ENCODE measurements at places on chromosomes 3 and 15.

- no peak for DNase-seq
These were observed 1.4 kb downstream of the CEMIP start for GRCh38 chr15:80780416-80781221.

DNA sequence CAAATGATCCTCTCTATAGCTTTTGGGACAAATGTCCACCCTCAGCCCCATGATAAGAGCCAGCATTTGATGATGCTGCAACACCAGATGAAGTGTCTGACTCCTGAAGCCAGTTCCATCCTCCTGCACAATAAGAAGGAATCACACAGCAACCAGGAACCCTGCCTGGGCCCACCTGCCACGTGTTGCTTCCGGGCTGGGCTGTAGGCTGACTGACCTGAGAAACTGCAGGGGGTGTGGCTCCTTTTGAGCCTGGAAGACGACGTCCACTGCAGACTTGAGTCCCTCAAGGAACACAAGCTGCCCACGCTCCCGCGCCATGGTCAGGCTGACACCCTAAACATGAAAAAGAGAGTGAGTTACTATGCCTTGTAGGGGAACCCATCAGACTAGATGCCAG, 9.4 kb downstream of the ELP6 start:
- DNase-seq, result no peak

- no peak for DNase-seq
These were observed 39.7 kb downstream of the CYP11A1 start for GRCh38 chr15:74327756-74328155.

GRCh38 chr15:61684749-61685467, 375.3 kb downstream of the VPS13C start:
- DNase-seq, result no peak

DNA sequence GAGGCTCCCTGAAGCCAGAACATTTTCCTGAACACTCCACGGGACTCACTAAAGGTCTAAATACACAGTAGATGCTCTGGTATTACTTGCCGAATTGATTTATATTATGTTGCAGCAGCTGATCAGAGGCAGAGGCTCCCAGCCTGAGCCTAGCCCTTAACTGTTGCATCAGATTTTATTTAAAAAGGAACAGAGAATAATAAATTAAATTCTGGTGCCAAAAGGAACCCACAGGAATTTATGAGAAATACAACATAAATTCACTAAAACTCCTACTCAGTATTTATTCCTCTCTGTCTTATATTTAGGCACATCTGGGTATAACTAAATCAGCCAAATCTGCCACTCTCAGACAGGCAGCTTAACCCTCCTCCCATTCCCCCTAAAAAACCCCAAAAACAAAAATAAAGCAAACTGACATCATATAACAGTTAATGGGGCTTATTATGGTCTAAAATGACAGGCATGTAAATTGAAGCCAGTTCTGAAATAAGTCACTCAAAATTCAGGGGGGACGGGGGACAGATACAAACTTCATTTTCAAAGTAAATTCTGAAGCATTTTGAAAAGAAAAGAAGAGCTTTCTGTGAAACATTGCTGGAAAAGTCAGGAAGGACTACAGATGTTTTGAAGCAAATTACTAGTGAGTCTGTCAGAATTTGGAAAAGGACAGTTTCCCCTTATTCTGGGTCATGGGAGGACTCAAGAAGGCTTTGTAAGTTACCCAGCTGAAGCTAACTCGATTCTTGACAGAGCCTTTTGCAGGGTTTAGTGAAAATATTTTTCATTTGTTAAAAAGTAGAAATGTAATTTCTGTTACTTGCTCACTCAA, 53.8 kb upstream of the CORO2B start:
- DNase-seq, result no peak

GRCh38 chr15:65908876-65909275, 39.6 kb downstream of the RAB11A start:
- DNase-seq, result no peak

DNA sequence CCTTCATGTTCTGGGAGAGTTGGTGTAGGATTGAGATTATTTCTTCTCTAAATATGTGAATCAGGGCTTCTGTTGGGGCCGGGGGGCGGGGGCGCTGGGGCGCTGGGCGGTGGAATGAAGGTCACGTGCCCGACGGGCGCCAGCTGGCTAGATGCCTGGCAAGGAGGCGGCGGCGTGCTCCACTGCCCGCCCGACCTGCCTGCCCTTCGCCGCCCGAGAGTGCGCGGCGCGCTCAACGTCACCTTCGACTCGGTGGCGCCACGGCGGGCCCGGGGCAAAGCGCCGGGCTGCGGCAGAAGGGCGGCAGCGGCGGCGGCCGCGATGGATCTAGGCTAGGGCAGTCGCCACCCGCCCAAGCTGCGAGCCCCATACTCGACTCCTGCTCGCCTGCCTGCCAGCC, 47.0 kb upstream of the LHFPL4 start:
- DNase-seq, result no peak

DNA sequence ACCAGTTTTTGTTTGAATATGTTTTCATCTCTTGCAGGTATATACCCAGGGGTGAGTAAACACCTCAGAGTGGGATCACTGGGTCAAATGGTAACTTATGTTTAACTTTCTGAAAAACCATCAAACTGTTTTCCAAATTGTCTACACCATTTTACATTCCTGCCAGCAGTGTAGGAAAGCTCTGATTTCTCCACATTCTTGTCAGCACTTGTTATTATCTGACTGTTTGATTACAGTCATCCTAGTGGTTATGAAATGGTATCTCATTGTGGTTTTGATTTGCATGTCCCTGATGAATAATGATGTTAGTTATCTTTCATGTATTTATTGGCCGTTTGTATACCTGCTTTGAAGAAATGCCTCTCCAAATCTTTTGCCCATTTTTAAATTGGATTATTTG, 13.8 kb downstream of the FSD2 start:
- no peak for DNase-seq

GRCh38 chr3:61031503-61031902, 219.7 kb downstream of the FHIT start:
- DNase-seq, result no peak

- DNase-seq, result no peak
These were observed 366.5 kb downstream of the LRRC3B start for GRCh38 chr3:26989037-26989436.

GRCh38 chr15:31477851-31478701, 151.4 kb downstream of the KLF13 start:
- no peak for DNase-seq

DNA sequence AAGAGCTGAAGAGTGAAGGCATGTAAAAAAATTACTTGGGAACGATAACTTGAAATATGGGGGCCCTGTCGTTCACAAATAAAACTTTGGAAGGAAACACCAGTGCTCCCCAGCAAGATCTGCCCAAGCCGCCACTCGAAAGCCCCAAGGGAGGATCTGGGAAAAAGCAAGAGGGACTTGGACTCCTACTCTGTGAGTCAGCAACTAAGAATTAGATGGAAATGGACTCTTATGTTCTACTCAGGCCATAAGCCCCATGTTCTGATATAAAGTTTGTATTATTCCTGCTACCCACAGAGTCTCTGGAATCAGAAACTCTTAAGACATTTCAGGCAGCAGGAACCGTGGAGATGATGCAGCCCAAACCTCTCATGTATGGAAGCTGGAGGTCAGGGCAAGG, 75.7 kb downstream of the ITGB5 start:
- no peak for DNase-seq

DNA sequence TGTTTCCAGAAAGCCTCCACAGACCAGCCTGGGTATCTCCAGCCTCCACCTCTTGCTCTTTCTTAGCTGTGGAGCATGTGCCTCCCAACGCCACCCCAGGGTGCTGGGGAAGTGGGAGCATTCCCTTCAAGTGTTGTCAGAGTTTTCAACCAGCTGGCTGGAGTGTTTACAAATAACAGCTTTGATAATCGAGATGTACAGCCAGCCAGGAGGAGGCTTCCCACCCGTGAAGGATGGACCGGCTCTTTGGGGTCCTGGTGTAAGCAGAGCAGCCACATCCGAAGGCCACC, 8.5 kb upstream of the OXTR start:
- no peak for DNase-seq

DNA sequence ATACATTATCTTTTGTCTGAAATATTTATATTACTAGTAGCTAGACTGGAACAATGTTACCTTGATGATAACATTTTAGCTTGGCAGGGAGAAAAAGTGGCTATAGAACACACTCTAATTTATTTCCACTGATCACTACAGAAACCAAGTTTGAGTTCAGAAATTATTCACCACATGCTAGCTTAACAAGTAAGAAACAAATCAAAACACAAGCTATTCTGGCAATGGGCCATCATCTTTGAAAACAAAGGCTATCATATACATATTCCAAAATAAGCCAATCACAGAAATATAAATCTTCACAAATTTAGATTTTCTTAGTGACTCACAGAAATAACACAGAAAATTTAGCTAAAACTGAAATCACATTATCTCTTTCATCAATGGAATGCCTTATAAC, 17.1 kb downstream of the AQR start:
- no peak for DNase-seq

DNA sequence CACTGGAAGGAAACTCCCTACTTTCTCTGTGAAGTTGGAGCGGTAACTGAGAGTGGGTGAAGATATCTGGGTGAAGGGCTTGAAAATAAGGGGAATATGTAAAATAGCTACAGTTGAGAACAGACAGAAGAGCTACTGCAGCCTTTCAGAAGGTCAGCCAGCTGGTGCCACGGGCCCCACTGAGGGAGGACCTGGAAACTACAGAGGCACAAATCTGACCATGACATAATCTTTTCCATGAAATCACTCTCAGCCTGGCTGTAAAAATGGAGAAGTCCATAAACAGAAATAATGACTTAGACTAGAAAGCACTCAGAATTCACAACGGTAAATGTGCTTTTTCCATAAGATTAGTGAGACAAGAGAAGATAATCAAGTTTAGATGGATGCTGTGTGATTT, 46.4 kb downstream of the ST3GAL6 start:
- DNase-seq, result no peak

DNA sequence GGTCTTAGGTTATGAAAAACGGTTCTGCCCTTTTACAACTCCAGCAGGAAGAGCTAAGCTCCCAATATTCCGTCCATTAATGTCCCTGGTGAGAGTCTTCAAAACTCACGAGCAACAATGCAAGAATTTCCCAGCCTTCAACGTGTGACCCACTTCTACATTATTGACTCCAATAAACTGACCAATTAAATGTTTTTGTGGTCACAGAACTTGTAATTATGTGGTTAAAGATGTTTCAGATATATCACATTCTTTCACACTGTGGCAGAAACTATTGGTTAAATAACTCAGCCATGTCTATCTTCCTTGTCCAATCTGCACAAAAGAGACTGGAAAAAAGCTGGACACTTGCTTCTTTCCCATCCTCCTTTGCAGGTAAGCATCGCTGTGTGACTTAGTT, 286.6 kb upstream of the ADAMTS9 start:
- DNase-seq, result no peak

DNA sequence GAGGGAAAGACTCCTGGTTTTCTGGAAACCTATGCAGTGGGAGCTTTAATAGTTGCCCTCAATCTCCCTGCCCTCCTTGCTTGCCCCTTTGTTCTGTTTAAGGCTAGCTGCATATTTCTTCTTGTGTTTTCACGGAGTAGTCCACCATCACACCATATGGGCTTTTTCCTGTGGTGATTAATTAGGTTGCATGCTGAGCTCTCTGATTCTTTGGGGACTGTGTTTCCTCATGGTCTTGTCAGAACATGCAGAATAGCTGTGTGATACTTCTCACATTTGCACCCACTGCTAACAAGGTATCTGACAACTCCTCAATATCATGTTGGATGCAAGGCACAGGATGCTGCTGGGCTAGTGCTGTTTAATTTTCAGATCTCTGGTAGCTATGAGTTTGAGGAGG, 139.6 kb downstream of the PTPRG start:
- DNase-seq, result no peak

DNA sequence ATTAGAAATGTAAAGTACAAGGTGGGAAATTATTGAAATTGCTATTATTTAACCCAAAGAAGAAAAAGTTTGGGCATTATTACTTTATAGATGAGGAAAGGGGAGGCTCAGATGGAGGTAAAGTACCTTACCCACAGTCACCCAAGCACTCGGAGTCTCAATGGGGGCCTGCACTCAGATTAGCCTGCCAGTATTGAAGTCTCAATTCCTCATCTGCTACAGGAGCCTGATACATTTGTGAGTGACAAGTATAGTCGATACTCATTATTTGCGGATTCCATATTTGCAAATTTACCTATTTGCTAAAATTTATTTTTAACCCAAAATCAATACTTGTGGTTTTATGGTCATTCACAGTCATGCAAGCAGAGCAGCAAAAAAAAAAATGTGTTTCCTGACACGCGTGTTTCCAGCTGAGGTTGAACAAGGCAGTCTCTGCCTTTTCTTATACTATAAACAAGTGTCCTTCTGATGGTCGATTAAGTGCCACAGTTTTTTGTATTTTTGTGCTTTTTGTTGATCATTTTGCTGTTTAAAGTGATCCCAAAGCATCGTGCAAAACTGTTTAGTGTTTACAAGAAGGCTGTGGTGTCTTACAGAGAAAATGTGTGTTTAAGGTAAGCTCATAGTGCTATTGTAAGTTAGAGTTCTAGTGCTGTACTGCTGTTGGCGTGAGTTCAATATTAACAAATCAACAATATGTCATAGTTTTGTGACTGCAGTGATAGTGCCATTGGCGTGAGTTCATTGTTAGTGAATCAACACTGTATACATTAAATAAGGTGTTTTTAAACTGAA, 48.0 kb downstream of the ARHGEF26 start:
- no peak for DNase-seq

- no peak for DNase-seq
These were observed 86.3 kb downstream of the TMEM108 start for GRCh38 chr3:133124511-133124910.

- no peak for DNase-seq
These were observed 121.1 kb downstream of the OXSM start for GRCh38 chr3:25910997-25911396.

DNA sequence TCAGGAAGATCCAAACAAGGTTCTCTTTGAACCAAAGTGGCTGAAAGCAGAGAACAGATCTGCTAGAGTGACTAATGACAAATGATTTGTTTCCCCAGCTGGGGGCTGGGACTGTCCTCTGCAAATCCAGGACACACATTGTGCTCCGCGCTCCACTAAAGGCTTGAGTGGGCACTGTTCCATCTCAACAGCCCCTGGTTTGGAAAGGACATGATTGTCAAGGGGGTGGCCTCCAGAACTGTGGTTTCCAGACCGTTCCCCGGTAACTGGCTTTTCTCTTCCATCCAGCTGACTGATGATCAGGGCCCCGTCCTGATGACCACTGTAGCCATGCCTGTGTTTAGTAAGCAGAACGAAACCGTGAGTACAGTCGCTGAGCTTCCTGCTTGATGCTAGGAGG, 91.0 kb downstream of the LRTM1 start:
- DNase-seq, result no peak

GRCh38 chr3:8532251-8532871, 30.7 kb downstream of the LMCD1 start:
- DNase-seq, result no peak
